Kasumi-1 (cell line): ENCODE measurements at places on chromosomes 7 and 10.

DNA sequence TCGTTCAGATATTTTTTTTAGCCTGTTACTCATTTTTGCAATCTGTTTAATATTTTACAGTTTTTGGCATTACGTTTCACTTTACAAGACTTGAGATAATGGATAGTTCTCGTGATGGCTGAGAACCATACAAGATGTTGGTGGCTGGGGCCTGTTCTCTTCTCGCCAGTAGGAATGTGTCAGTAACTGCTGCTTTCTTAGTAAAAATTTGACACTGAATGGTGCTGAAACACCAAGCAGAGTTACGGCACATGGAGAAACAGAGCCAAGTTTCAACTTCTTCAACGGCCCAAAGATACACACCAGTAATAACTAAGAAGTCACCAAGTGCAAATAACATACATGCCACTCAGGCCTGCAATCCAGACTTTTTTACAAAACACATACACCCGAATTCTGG, 130.4 kb downstream of the NRP1 start:
- DNase-seq: no peak

GRCh38 chr10:129472696-129473555, 5.9 kb downstream of the MGMT start:
- DNase-seq: no peak

- DNase-seq: no peak
These were observed 40.7 kb upstream of the LYZL1 start for GRCh38 chr10:29248158-29248557.

GRCh38 chr10:119462773-119463172, 79.7 kb downstream of the RGS10 start:
- no peak for DNase-seq

GRCh38 chr7:36874041-36874440, 149.7 kb upstream of the AOAH start:
- no peak for DNase-seq

- DNase-seq: no peak
These were observed 6.4 kb downstream of the NEURL1 start for GRCh38 chr10:103499881-103500280.
